ENCODE measurements at places on chromosomes 6 and 20. TPM values are rescaled to one million over a fixed set of nuclear protein-coding genes. Genes with fewer than 3 reads are reported as not detected.

DNA sequence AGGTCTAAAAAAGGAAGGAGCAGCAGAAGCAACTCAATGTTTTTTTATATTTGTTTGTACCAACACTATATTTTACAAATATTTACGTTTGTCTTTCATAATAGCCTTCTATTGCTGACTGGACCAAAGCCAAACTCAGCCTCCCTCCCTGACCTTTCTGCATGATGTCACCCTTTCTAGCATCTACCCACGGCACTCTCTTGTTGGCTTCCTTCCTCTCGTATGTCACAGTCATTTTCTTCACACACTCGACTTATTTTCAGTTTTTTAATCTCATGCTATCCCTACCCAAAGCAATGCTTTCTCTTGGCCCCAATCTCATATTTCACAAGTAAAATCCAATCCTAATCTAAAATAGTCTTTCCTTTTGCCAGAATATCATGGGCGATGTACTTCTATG is 16.3 kb upstream of the FAM8A1 start:
- H3K4me3 ChIP-seq = no peak overlapping the region
- no peaks in the 10 kb centered on the region for H3K27me3 ChIP-seq
- H3K36me3 ChIP-seq = no peaks in the 10 kb centered on the region
- DNase-seq = no peak
- H3K4me1 ChIP-seq = peaks cover 6% of the 10 kb centered on the region
- H3K27ac ChIP-seq = peak overlapping the region; percentile 57

GRCh38 chr20:46992640-46993035 is 98.0 kb downstream of the EYA2 start:
- H3K27ac ChIP-seq = no peak overlapping the region
- no peak overlapping the region for H3K4me3 ChIP-seq
- DNase-seq = no peak
- no peaks in the 10 kb centered on the region for H3K27me3 ChIP-seq
- H3K4me1 ChIP-seq = peaks cover 7% of the 10 kb centered on the region
- H3K36me3 ChIP-seq = no peaks in the 10 kb centered on the region

GRCh38 chr20:1741309-1742048 is 83.9 kb upstream of the SIRPG start:
- no peaks in the 10 kb centered on the region for H3K4me1 ChIP-seq
- no peak overlapping the region for H3K4me3 ChIP-seq
- no peaks in the 10 kb centered on the region for H3K36me3 ChIP-seq
- no peak overlapping the region for H3K27ac ChIP-seq
- no peak for DNase-seq

DNA sequence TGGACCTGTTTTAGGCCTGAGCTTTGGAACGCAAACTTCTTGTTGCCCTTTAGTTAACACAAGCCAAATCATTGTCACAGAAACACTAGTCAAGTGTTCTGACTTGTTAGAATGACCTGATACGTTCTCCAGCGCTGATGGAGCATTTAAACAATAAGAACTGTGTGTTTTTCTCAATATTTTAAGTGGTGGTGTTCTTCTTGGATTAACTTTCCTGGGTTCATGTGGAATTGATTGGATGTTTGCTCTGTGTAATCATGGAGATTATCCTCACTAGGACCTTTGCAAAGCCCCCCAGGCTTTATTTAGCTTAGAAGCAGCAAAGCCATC is 1.6 kb downstream of the LRRC1 start:
- DNase-seq = no peak
- peak overlapping the region; percentile 93 for H3K4me3 ChIP-seq
- H3K4me1 ChIP-seq = peaks cover 18% of the 10 kb centered on the region
- no peaks in the 10 kb centered on the region for H3K36me3 ChIP-seq

- H3K36me3 ChIP-seq = no peaks in the 10 kb centered on the region
- no peak for DNase-seq
- H3K27me3 ChIP-seq = no peaks in the 10 kb centered on the region
- H3K27ac ChIP-seq = no peak overlapping the region
- H3K4me1 ChIP-seq = no peaks in the 10 kb centered on the region
These were observed 86.2 kb downstream of the AHI1 start for GRCh38 chr6:135411339-135411738.

DNA sequence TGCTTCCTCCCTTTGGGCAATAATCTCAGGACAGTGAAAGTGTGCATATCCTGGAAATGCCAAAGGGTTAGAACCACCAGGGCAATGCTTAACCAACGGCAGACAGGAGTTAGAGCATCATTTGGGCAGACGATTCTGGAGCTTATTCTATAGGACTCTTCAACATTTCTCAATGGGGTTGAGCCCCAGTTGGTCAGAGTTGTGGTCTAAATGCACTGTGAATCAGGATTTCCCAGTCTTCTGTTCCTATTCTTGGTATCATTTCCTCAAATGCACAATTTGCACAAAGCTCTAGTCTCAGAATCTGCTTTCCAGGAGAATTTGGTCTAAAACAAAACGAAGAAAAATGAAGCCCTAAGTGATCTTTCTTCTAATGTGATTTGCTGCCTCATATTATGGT is 389.6 kb upstream of the JAG1 start:
- no peaks in the 10 kb centered on the region for H3K27me3 ChIP-seq
- no peak overlapping the region for H3K4me3 ChIP-seq
- H3K36me3 ChIP-seq = no peaks in the 10 kb centered on the region
- no peak overlapping the region for H3K27ac ChIP-seq
- peaks cover 3% of the 10 kb centered on the region for H3K4me1 ChIP-seq

DNA sequence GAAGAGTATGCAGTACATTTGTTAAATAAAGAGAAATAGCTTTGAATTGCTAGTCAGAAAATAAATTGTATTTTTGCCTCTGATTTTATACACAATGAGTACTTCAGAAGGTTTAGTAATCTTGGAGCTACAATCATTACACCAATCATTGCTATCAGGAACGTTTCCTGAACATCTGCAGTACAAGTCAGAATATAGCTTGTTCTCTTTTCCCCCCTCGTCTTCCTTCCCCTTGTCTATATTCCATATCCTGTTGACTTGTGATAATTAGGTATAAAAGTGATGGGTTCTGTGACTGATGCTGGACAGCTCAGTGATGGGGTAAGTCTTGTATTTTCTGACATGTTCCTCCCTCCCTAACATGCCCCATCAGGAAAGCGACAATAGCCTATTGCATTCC is 94.0 kb downstream of the AHI1 start:
- H3K27ac ChIP-seq = no peak overlapping the region
- DNase-seq = no peak
- no peaks in the 10 kb centered on the region for H3K36me3 ChIP-seq
- no peaks in the 10 kb centered on the region for H3K4me1 ChIP-seq

The ECHDC1 gene
- 32.7 TPM for total RNA-seq

DNA sequence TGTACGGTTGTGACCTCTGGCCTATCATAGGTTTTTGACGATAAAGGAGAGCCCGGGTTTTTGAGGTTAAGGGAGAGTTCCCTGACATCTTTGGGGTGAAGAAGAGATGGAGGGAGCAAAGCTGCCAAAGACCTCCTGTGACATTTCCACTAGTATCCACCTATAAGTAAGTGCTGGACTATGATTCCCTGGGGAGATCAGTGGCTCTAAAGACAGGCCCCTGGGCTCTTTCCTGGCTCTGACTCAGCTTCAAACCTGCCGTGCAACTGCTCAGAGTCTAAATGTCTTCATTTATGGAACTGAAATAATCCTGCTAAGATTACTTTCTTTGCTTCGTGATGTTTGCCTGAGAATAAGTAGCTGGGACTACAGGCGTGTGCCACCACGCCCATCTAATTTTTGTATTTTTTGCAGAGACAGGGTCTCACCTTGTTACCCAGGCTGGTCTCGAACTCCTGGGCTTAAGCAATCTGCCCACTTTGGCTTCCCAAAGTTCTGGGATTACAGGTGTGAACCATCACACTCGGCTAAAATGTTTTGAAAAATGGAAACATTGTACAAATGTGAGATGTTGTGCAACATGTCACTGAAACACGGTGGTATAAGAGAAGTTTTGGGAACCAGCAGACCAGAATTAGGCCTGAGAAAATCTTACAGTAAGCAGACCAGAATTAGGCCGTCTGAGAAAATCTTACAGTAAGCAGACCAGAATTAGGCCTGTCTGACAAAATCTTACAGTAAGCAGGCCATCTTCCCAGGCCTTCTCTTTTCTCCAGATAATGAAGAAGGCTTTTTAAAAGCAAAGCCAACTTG is 1.1 kb upstream of the PAQR8 start:
- H3K4me3 ChIP-seq = peak overlapping the region; percentile 89
- H3K36me3 ChIP-seq = no peaks in the 10 kb centered on the region

DNA sequence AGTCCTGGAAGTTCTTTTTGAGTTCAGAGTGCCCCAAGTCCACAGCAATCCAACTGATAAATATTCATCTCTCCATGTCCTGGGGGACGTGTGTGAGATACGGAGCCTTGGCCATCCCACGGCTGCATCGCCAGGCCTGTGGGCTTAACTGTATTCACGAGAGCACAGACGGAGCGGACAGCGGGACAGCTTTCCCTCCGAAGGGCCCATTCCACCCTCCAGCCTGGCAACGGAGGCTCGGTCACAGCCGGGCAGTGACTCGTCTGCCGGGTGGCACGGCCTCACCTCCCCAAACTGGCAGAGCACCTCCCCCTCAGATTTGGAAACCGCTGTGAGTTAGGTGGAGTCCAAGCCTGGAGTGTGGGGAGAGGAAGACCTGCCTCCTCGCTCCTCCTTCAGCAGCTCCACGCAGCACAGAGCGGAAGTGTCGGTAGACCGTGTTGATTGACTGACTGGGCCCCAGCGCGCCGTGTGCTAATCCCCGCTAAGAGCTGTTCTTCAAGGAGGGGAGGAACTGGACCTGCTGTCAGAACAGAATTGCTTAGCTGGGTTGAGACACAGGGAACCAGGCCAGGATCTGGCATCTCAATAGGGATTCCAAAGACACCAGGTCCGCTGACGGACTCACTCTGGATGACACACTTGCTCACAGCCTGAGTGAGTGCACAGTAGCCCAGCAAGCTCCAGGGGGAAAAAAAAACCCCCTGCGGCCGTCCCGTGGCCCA is 10.9 kb downstream of the FOXF2 start:
- no peaks in the 10 kb centered on the region for H3K4me1 ChIP-seq
- H3K27ac ChIP-seq = no peak overlapping the region
- no peaks in the 10 kb centered on the region for H3K36me3 ChIP-seq
- no peaks in the 10 kb centered on the region for H3K27me3 ChIP-seq

The RGS17 gene
- 0.25 TPM for total RNA-seq

- DNase-seq = no peak
- no peaks in the 10 kb centered on the region for H3K27me3 ChIP-seq
- no peak overlapping the region for H3K27ac ChIP-seq
- H3K4me3 ChIP-seq = no peak overlapping the region
- H3K36me3 ChIP-seq = no peaks in the 10 kb centered on the region
These were observed 4.3 kb upstream of the LTA start for GRCh38 chr6:31567531-31568370.

The SLC44A4 gene
- 5.9 TPM for total RNA-seq

DNA sequence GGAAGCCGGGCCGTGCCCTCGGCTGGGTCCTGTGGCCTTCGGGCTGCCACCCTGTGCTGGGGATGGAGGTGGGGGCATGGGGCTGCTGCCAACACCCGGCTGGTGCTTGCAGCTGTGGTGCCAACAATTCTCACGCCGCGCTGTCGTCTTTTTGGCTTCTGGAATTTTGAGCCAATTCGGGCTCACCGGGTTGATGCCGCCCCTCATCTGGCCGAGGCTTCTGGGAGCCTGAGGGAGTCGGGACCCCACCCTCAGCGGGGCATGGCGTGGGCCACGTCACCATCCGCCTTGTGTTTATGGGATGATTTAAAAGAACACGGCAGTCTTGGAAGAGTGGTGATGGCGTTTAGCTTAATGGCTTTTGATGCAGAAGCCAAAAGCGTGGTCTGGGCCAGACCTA is 8.7 kb upstream of the NPBWR2 start:
- H3K4me3 ChIP-seq = no peak overlapping the region
- H3K36me3 ChIP-seq = no peaks in the 10 kb centered on the region
- no peaks in the 10 kb centered on the region for H3K27me3 ChIP-seq
- DNase-seq = no peak
- H3K4me1 ChIP-seq = peaks cover 8% of the 10 kb centered on the region

The TUBB1 gene
- not detected for total RNA-seq

- DNase-seq = no peak
- no peaks in the 10 kb centered on the region for H3K36me3 ChIP-seq
- H3K4me1 ChIP-seq = no peaks in the 10 kb centered on the region
- no peak overlapping the region for H3K27ac ChIP-seq
These were observed 139.7 kb downstream of the TRDN start for GRCh38 chr6:123497025-123497424.

DNA sequence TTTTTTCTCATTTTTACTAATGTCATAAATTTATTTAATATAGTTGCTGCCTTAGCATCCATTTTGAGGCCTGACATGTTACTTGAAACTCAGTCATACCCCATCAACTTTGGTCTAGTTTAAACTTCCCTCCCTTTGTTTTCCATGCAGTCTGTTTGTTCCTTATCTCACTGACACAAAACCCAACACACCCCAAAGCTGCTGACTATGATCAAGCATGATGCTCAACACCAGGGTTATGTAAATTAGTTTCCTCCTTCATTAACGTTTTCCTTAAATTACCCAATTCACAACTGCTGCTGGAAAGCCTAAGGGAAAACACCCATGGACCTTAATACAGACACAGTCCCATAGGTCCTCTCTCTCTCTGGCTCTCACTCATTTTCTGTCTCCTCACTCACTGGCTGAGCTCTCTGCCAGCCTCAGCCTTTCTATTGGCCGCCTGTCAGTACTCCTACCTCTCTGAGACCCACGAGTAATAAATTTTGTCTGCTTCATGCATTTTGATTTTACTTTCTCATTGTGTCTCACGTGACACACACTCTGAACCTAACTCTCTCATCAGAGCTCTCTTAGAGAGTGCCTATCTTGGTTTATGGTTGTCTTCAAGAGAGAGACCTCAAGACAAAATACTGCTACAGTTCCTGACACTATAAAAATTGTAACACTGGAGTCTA is 904.5 kb downstream of the C6orf118 start:
- no peaks in the 10 kb centered on the region for H3K36me3 ChIP-seq
- no peak overlapping the region for H3K27ac ChIP-seq
- no peak overlapping the region for H3K4me3 ChIP-seq
- peaks cover 4% of the 10 kb centered on the region for H3K4me1 ChIP-seq
- DNase-seq = no peak
- no peaks in the 10 kb centered on the region for H3K27me3 ChIP-seq

The PREX1 gene
- total RNA-seq = 17.7 TPM

GRCh38 chr6:28064272-28064671 is 16.1 kb upstream of the ZNF165 start:
- no peak for DNase-seq
- no peaks in the 10 kb centered on the region for H3K4me1 ChIP-seq
- no peak overlapping the region for H3K4me3 ChIP-seq
- no peak overlapping the region for H3K27ac ChIP-seq

GRCh38 chr6:83292900-83293843 is 100.0 kb downstream of the RWDD2A start:
- no peaks in the 10 kb centered on the region for H3K4me1 ChIP-seq
- no peak for DNase-seq
- H3K27me3 ChIP-seq = no peaks in the 10 kb centered on the region
- H3K27ac ChIP-seq = no peak overlapping the region
- no peak overlapping the region for H3K4me3 ChIP-seq

DNA sequence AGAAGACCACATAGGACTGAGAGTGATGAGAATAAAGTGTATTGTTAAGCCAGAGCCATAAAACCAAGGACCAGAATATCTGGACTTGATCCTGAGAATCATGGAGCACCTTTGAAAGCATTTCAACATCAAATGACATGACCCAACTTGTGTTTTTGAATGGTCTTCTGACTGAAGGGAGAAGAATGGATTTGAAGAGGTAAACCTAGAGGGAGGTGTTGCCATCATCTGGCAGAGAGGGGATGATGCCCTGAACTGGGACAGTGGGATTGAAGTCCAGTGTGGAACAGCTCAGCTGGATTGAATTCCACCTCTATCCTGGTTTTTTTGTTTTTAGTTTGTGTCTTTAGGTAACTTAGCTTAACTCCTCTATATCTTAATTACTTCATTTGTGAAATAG is 570.0 kb downstream of the TBC1D32 start:
- H3K4me1 ChIP-seq = no peaks in the 10 kb centered on the region
- H3K27me3 ChIP-seq = no peaks in the 10 kb centered on the region
- DNase-seq = no peak

Measured in vagina (tissue), 2 donors.